ENCODE measurements at places on chromosomes 5 and 9.

DNA sequence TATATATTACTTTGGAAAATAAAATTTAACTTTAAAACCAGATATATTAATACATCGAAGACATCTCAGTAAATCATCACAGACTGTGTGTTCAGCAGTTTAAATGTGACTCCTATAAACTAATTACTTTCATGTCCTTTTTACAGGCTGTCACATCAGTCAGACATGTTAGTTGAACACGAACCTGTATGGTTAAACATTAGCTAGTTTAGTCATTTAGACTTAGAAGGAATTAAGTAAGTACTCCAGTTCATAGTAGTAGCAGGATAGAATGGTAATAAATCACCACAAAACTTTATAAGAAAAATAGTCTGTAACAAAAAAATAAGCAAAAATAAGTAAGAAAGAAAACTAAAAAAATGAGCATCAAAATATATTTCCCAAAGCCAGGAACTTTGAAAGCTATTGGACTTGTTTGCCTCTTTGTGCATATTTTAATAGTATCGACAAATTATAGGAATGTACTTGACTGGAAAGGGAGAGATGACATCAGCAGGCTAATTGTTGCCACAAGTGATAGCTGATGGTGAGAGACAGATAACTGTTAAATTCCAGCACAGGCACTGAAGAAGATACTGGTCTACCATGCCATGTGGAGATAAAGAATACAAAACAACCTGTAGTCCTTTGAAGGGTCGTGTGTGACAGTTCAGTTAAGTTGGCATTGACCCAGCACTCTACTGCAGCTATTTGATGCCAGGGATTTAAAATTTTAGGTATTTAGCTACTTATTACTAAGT, 83.9 kb downstream of the RIC1 start:
- DNase-seq: no peak

DNA sequence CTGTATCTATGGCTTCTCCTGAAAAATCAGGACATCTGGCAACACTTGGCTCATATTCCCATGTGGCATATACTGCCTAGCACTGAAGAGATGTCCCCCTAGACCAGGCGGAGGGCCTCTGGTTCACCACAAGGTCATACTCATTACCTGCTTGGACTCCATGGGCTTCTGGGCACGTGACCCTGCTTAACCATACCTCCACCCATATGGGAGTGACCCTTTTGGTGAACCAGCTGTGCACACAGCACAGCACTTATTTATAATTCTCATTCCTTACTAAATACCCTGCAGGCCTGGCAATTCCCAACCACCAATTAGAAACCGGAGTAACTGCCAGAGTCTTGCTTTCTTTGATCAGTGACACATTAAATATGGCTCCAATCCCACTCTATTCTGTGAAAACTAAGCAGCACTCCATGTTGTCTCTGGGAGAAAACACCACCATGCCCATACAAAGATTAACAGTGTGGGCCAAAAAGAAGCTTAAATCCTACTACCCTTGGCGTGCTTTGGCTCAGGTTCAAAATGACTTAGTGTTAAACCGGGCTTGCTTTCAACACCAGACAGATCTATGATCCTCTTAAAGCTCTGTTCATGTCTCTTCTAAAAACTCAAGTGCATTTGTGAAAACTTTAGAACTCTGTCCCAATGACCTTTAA, 57.7 kb downstream of the MTMR12 start:
- DNase-seq: peak; percentile 47

GRCh38 chr9:13023498-13023897, 248.7 kb downstream of the LURAP1L start:
- no peak for DNase-seq

- no peak for DNase-seq
Measured at GRCh38 chr5:107058235-107058634, 612.5 kb downstream of the EFNA5 start.

DNA sequence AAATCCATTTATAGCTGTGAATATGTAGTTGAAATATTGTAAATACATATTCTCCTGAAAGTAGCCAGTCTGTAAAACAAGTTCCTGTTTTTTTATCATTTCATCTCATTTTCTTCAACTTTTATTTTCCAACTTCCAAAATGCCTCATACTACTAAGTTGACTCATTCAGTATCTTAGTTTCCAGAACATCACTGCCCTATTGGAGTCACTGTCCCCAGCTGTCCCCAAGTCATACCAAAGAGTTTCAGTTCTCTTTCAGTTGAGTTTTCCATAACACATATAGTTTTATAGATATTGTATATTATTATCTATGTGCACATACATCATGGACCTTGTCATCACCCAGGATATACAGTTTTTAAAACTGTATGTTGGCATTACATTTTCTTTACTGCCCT, 261.7 kb downstream of the CDH12 start:
- DNase-seq: no peak

- no peak for DNase-seq
Measured at GRCh38 chr9:69542058-69542457, 130.1 kb downstream of the APBA1 start.

GRCh38 chr9:110691002-110691549, 22.5 kb downstream of the MUSK start:
- DNase-seq: no peak

- DNase-seq: no peak
Measured at GRCh38 chr9:92029553-92029952, 79.5 kb upstream of the ROR2 start.

DNA sequence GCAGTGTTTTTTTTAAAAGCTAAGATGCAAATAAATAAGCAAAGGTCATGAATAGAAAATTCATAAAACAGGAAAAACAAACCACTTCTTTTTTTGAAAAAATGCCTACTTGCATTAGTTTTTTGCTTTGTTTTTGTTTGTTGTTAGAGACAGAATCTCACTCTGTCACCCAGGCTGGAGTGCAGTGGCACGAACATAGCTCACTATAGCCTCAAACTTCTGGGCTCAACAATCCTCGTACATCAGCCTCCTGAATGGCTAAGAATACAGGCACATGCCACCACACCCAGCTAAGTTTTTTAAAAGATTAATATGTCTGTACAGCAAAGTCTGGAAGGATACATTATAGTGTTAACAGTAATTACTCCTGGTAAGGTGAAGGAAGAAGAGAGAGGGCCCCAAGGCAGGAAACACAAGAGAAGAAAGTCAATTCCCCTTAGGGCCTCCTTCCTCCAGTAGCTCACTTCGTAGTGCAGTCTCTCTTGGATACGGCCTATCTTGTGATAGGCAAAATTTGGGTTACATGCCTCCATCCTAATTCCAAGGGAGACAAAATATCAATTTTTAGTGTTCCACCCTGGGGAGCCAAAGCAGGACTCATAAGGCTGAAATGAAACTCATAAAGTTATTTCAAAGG, 15.3 kb downstream of the FAM169A start:
- DNase-seq: no peak

DNA sequence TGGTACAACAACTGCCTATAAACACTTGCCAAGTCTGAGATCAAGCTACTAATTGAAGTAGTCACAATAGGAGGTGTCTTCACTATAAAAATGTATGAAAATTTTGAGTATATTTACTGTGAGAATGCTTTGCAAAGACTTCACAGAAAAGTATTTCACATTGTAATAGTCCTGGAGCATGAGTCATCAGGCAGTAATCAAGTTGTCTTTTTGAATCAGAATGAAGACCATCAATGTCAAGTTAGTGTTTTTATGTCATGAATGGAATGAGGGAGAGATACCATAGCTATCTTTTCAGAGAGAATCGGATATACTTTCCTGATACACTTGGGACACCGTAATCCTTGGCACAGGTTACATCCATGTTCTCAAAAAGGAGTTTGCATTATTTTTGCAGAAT, 466.9 kb upstream of the ARRDC3 start:
- no peak for DNase-seq

- peak; percentile 48 for DNase-seq
Measured at GRCh38 chr9:105114964-105115728, 129.3 kb upstream of the SLC44A1 start.

DNA sequence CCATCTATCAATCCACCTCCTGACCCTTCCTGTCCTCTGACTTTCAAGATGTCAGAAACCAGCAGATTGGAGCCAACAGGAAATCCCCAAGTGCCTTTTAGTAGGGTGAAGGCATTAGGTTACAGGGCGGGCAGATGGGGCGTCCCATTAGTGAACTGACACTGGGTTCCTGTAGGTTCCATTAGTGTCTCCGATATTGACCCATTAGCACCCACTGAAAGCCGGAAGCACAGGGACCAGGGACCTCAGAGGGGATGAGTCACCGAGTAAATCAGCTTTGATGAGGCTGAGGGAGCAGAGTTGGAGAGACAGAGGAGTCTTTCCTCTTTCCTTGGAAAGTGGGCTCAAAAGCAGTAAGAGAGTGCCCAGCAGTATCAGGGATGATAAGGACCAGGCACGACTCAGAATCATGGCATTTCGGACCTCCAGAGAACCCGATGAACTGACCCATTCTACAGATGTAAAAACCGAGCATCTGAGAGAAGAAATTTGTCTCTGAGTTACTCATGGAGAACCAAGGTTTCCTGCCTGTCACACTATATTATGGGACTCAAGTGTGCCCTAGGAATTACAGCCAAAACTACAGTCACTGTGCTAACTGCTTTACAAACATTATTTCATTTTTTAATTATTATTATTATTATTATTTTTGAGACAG, 47.2 kb upstream of the FABP6 start:
- no peak for DNase-seq

DNA sequence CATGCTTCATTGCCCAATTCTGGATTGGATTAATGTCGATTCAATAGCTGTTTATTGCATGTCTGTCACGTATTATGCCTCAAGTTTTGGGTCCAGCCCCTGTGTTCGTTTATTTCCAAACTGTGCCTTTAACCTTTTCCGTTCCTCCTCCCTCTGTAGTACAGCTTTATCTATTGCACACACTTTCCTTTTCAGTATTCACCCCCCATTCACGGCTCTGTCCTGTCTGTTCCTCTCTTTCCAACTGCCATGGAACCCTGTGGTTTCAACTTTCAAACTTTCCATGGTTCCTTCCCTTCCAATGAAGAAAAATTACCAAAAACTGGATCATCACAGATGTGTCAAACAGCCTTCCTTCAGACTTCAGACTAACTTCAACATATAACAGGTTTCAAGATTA, 17.1 kb downstream of the SMARCA2 start:
- DNase-seq: no peak

GRCh38 chr5:147307170-147307569, 72.3 kb downstream of the STK32A start:
- no peak for DNase-seq

GRCh38 chr5:17260549-17260948, 43.1 kb downstream of the BASP1 start:
- DNase-seq: no peak

- DNase-seq: no peak
Measured at GRCh38 chr9:30915451-30915850, 1469.0 kb upstream of the ACO1 start.

GRCh38 chr9:86099701-86100364, 475 bp upstream of the GOLM1 start:
- peak; percentile 71 for DNase-seq

GRCh38 chr9:127874301-127875221, 2.9 kb downstream of the AK1 start:
- peak; percentile 39 for DNase-seq

- DNase-seq: no peak
Measured at GRCh38 chr9:93164085-93164484, 19.9 kb upstream of the WNK2 start.

- no peak for DNase-seq
Measured at GRCh38 chr9:16801871-16802466, 68.5 kb downstream of the BNC2 start.

Data from left hindlimb (tissue), 1 donor.